ENCODE measurements at places on chromosomes 12 and 14.

- DNase-seq: no peak
Observed at GRCh38 chr12:81502912-81503695, 256.0 kb downstream of the PPFIA2 start.

DNA sequence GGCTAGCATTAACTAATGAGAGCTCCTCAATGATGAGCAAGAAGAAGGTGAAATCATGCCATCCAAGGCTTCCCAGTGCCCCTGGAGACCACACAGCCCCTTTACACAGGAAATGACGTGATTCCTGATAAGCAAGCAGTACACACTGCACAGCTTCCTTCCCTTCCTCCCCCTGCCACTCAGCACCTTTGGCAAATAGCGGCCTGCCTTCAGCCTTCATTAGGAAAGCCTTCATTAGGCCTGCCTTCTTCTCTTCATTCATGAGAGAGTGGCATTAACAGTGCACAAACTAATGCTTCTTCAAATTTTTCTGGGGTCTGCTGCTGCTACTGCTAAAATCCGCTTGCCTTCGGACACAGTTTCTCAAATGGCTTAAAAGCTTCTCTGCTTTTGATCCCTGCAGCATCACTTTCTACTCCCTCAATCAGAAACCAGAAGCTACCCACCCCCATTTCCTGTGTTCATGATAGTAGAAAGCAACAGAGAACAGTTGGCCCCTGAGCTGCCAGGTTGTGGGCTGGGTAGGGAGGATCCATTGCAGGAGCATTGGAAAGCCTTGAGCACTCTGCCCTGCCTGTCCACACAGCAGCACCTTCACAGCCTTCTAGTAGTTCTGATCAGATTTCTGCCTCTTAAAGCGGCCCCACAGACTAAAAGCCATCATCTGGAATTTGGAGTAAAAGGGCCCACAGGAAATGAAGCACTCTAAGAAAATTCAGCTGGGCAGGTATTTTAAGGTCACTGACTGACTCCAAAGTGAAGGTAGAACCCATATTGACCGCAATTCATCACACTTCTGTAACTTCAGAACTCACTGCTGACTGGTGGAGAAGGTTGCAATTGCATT lies 103.8 kb upstream of the ETV6 start:
- DNase-seq: no peak

DNA sequence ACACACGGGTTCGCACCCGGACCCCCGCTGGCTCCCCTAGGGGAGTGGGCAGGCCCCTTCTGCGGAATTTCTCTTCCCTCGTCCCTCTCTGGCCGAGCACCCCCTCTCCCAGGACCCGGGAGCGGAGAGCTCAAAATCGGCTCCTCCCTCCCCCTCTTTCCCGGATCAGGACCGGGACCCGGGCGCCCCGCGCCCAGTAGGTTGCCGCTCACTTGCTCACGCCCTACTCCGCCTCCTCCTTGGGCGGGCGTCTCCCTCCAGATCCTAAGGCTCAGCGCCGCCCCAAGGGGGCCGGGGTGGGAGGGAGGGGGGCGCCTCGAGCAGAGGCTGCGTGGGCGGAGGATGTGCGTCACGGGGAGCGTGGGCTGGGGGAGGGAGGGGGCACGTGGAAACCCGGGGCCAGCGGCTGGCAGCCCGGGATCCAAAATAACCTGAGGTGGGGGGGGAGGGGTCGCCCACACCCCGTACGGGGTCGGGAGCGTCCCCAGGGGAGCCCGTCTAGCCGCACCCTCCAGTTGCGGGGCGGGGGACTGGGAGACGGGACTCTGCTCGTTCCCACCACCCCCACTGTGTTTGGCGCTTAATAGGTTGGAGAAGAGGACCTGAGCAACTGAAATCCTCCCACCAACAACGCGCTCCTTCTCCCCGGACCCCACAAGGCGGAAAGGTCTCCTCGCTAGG lies 1.8 kb upstream of the NAB2 start:
- peak; percentile 84 for DNase-seq

- no peak for DNase-seq
Observed at GRCh38 chr12:120721866-120722265, 3.8 kb upstream of the ACADS start.

GRCh38 chr12:104304261-104305009 lies 896 bp downstream of the EID3 start:
- DNase-seq: no peak

DNA sequence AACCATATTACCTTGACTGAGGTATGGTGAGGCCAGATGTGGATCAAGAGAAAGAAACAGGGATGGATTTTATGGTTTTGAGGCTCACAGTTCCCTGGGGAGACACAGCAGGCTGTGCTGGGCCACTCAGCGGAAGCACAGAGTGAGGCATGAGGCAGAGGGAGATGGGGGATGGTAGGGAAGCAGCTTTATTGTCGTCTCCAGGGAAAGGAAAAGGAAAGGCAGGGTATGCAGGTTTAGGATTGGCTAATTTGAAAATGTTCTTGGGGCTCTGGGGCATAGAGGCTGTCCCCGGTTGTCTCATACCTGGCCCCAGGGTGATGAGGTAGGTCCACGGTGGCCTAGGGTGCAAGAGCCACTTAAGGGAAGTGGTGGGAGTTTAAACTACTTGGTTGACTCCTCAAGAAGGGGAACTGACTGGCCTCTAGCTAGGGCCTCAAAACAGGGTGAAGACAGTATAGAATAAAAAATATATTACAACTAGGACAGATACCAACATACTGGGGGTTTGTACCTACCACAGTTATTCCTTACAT lies 322.8 kb downstream of the RGS6 start:
- DNase-seq: no peak

DNA sequence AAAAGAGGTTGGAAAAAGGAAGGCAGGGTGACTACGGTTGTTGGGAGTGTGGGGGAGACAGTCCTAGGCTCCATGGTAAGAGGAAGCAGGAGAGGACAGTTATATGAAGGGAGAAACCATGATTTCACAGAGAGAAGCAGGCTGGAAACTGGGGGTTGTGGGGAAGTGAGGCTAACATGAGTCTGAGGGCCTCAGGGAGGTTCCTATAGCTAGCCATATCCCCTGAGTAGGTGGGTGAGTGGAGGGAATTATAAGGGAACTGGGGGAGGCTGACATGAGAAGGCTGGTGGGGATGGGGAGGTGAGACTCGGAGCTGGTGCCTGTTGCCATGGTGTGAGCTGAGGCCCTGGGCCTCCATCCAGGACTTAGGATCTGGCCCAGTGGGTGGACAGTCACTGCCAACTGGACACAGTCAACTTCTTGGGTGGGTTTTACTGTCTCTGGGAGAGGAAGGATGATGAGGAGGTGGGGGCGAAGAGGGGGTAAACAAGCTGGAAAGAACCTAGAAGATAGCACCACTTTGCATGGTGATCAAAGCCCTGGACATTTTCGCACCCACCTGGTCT lies 1.4 kb downstream of the RNASE13 start:
- DNase-seq: no peak

GRCh38 chr12:73210548-73211204 lies 938.5 kb downstream of the TRHDE start:
- DNase-seq: no peak

GRCh38 chr12:103821773-103822172 lies 19.3 kb downstream of the NT5DC3 start:
- DNase-seq: no peak

DNA sequence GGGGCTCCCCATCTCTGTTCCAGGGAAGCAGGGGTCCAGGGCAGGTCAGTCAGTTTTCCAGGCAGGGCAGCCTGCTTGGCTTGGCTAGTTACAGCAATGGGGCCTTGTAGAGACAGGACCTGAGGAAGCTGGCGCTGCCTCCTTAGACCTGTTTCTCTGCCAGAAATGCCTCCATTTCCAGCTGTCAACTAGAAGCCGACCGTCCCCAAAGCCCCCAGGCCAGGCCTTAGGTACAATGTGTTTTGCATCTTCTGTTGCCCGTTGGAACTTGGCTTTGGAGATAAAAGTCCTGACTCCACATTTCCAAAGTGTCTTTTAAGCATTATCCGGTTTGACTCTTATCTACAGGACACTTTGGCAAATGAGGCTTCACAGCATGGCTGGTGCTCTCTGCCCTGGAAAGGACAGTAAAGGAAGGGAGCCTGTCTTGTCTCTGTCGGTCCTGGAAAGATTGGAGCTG lies 42.6 kb downstream of the KRT80 start:
- DNase-seq: no peak

GRCh38 chr14:34175574-34175973 lies 224.7 kb upstream of the EGLN3 start:
- no peak for DNase-seq

GRCh38 chr12:52637299-52637698 lies 14.7 kb downstream of the KRT2 start:
- DNase-seq: no peak

GRCh38 chr14:93475471-93475870 lies 44.7 kb downstream of the UNC79 start:
- no peak for DNase-seq

- DNase-seq: no peak
Observed at GRCh38 chr12:96064271-96064670, 28.9 kb upstream of the LTA4H start.

DNA sequence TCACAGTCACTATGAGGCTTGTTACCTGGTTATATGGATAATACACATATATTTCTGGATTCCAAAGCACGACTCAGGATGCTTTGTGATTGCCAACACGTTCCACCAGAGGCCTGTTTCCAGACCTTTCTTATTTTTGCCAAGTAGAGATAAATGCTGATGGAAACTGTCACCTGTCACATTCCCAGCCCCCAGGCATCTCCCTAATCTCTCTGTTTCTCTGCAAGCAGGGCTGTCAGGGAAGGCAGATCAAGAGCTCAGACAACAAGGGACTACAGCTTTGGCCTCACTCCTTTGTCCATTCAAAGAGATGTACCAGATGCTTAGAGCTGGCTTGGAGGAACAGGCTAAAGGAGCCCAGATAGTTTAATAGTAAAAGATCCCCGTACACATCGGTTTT lies 21.8 kb upstream of the DDHD1 start:
- DNase-seq: no peak

DNA sequence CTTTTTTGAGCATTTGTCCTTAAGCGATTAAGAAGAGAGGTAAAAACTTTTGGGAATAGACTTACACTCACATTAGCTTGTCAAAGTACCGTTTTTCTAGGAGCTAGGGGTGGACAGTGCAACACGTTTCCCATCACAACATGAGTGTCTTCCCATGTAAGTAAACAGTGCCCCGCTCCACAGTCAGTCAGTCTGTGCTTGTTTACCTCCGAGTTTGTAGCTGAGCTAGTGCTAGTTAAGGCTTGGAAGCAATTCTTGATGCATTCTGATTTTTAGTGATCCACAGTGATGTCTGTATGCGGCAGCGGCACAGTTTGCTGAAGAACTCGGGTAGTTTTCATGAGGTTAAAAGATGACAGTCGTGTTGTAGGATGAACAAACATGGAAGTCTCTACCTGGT lies 941 bp downstream of the ZDHHC17 start:
- no peak for DNase-seq

- no peak for DNase-seq
Observed at GRCh38 chr12:9118158-9118557, 2.4 kb upstream of the A2M start.

- DNase-seq: peak; percentile 71
Observed at GRCh38 chr14:23376482-23377197, at the start of gene CMTM5. Gene CMTM5 (plus strand): TSS chr14:23377046. CDS start chr14:23377252, 206 bp downstream.

DNA sequence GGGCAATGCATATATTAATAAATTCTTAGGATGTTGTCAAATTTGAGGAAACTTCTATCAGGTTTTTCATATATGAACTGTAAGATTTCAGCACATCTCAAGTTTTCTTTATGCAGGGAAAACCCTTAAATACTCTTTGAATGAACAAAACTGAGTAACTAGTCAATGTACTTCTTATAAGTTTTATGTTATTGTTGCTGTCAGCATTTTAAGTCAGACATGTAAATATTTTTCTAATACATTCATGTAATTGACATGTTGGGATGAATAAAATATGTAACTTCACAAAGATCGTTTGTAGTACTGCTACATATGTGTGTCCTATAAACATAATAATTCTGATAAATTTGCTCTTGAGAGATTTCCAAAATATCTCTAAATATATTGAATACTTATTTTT lies 109.6 kb downstream of the BMP4 start:
- DNase-seq: no peak

DNA sequence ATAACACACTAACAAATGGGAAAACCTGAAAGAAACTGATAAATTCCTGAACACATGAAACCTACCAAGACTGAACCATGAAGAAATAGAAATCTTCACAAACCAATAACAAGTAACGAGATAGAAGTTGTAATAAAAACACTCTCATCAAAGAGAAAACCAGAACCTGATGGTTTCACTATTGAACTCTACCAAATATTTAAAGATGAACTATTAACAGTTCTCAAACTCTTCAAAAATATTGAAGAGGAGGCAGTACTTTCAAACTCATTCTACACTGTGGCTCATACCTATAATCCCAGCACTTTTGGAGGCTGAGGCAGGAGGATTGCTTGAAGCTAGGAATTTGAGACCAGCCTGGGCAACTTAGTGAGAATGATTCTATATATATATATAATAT lies 48.4 kb upstream of the TMTC2 start:
- no peak for DNase-seq

DNA sequence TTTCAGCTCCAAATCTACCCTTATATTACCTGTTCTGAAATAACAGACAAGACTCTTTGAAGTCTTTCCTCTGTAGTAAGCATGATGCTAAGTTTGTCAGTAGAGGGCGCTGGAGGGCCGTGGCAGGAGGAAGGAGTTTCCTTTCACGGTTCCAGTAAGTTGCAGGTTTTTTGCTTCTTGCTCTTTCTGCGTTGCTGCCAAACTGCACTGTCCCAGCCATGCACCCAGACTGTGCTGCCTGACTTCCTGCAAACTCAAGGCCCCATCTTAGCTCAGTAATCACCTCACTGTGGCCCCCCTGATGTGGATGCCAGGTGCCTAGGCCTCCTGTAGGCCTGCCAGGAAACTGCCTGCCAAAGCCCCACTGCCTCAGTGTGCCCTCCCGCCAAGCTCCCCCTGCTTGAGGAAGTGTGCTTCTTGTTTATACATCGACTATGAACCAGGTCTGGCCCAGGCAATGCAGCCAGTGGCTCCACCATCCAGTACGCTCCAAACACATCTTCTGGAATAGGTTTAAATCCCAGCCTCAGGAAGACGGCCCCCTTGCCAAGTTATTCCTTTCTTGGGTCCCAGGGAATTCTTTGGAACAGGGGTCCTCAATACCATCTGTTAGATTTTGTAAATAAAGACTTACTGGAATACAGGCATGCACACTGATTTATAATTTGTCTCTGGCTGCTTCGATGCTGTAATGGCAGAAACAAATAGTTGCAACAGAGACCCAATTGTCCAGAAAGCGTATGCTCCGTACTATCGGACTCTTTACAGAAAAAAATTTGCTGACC lies 193.7 kb upstream of the LRIG3 start:
- peak; percentile 88 for DNase-seq

- no peak for DNase-seq
Observed at GRCh38 chr14:68625366-68626090, 167.3 kb downstream of the ZFP36L1 start.

- DNase-seq: no peak
Observed at GRCh38 chr14:42407153-42407552, 800.5 kb downstream of the LRFN5 start.

GRCh38 chr12:69824966-69825560 lies at the start of gene MYRFL:
Gene MYRFL (plus strand): TSS chr12:69825227. CDS start chr12:69825518, 291 bp downstream.
- DNase-seq: no peak

GRCh38 chr14:62289471-62289870 lies 527.3 kb downstream of the SNAPC1 start:
- DNase-seq: no peak

- DNase-seq: no peak
Observed at GRCh38 chr14:95222870-95223398, 65.6 kb upstream of the DICER1 start.

All from H1 (cell line).